ENCODE measurements at places on chromosomes 16 and 17. TPM values are rescaled to one million over a fixed set of nuclear protein-coding genes. Genes with fewer than 3 reads are reported as not detected.
A peak's percentile ranks its signal among the peaks of the same experiment; 100 is the strongest.

DNA sequence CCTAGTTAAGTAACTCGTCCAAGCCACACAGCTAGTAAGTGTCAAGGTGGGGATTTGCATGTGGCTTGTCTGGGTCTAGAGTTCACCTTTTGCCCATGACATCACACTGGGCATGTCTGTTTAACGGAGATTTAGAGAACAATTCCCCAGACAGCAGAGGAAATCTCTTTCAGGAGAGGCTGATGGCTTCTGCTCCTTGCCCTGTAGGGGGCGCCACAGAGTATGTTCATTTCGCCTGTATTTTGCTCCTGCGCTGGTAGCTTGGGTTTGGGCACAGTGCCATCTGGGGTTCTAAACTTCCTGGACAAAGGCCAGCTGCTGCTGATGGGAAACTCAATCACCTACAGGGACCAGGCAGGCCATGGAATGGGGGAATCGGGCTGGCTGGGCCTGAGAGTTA is 20.4 kb downstream of the OTOA start:
- DNase-seq, result no peak

DNA sequence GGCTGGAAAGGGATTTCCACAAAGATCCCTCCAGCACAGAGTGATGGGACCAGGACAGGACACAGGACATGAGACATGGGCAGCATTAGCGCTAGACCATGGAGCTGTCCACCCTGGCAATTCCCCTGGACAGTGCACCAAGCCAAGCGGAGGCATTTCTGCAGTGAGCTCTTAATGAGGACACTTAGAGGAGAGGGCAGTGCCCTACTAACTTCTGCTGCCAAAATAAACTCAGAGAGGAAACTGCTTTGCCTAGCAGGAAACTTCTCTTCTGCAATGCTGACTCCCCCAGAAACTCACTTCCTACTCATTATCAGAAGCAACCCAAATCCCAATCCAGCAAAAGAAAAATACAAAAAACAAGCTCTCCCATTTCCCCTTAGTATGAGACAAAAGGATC is 119.2 kb downstream of the HS3ST2 start:
- no peak for DNase-seq

GRCh38 chr17:2751491-2751890 is 2.0 kb upstream of the CCDC92B start:
- no peak for DNase-seq

GRCh38 chr16:962901-963814 is 7.6 kb downstream of the LMF1 start:
- DNase-seq, result no peak

GRCh38 chr16:87626905-87627304 is 24.6 kb downstream of the JPH3 start:
- DNase-seq, result no peak

GRCh38 chr17:54237911-54238515 is 415.3 kb downstream of the KIF2B start:
- no peak for DNase-seq

- no peak for DNase-seq
These were observed 14.1 kb downstream of the ODF4 start for GRCh38 chr17:8353736-8354135.

DNA sequence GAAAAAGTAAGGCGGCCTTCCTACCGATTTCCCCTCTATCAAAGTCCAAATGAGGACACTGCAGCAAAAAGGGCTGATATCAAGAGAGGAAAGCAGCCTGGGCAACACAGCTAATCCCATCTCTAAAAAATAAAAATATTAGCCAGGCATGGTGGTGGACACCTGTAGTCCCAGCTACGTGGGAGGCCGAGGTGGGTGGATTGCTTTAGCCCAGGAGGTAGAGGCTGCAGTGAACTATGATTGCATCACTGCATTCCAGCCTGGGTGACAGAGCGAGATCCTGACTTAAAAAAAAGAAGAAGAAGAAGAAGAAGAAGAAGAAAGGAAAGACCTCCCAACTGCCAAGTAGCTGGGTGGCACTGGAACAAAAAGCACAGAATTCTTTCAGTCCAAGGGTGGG is 14.4 kb downstream of the CACNB1 start:
- no peak for DNase-seq

GRCh38 chr16:58402796-58403195 is 10.5 kb downstream of the GINS3 start:
- DNase-seq, result no peak

GRCh38 chr17:49616601-49617131 is 41.0 kb downstream of the NXPH3 start:
- no peak for DNase-seq

GRCh38 chr17:39650121-39650579 is 13.2 kb downstream of the STARD3 start:
- no peak for DNase-seq

DNA sequence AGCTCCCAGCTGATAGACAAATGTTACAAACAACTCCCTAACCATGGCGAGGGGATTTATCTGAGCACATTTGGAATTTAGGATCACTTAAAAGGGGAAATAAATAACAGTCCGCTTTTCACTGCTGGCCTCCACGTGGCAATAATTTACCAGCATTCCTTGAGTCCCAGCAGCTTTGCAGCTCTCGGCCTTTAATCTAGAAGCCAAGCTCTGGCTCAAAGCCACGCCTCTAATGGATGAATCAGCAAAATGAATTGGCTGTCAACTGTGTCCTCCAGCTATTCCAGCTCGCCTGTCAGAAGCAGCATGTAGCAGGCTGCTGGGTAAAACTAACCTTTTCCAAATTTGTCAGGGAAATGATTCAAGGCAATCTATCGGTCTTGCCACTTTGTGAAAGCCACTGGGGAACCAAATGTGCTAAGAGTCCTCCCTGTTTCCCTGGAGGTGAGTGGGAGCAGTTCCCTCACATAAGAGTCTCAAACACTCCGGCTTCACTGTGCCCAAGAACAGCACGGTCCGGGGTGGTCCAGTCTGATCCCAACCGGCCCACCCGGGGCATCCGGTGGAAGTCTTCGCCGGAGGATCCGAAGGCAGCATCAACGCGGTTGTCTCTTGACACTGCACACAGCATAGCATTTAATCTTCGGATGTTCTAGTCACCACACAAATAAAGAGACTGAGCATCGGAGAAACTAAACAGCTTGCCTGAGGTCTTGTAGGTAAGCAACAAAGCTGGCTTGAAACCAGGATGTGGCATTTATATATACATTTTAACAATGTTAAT is 143.3 kb downstream of the PARN start:
- peak; percentile 80 for DNase-seq

DNA sequence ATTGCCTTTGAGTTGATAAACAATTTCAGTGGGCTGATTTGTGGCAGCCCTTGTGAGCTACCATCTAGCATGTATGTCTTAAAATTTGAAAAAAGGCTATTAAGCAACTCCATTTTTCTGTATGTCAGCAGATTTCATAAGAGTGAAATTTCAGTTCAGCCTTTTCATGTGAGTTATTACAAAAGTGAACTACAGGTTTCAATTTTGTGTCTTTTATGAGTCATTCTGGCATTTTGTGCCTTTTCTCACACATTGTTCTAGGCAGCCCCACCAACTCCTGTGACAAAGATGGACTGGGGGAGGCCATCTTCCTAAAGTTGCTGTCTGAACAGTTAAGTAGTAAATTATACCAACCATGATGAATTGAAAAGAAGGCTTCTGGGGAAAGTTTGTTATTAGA is 52.1 kb downstream of the USP10 start:
- DNase-seq, result no peak

DNA sequence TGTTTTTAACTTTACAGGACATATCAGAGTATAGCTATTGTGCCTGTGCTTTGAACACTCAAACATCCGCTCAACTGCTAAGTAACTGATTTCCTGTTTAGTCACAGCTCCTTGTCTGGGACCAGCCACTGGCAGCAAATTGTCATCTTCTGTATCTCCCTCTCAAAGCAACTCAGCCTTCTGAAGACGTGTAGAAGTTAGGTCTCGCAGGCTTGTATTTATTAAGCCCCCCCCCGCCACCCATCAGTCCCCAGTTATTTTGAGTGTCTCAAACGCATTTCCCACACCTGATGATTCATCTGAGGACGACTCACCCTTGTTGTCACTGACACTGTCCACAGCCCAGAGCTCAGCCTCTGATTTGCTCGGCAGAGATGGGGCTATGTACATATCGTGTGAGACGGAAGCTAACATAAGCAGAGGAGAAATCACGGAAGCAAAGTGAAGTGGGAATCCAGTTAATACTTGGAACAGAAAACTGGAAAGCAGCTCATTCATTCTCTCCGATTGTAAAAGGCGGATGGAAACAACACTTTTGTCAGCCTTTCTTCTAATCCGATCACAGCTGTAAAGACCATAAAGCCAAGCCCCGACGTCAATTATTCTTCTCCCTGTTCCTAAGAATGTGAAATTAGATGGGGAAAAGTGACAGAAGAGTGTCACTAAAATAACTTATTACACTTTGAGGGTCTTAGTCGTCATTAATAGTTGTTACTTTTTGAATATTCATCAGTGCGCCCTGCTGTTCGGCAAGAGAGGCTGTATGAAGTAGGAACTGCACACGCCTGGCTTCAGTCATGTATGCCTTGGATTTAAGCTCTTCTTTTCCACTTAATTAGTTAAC is 64.2 kb downstream of the PITPNC1 start:
- DNase-seq, result no peak

DNA sequence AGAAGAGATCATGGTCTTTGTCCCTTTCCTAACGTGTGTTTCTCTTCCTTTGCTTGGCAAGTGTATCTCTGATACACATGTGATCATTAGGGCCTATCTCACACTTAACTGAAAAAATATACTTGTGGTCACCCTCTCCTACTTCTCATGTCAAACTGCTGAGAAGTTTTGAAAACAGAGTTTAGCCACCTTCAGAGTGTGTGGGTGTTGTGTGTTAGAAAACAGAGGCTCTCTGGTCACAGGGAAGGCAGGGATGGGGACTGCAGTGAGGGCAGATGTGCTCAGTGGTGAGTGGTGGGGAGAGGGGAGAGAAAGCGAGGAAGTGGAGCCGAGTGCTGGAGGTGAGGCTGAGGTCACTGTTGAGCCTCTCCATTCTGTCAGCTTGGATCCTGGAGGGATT is 29.4 kb downstream of the GRB7 start:
- DNase-seq, result no peak

DNA sequence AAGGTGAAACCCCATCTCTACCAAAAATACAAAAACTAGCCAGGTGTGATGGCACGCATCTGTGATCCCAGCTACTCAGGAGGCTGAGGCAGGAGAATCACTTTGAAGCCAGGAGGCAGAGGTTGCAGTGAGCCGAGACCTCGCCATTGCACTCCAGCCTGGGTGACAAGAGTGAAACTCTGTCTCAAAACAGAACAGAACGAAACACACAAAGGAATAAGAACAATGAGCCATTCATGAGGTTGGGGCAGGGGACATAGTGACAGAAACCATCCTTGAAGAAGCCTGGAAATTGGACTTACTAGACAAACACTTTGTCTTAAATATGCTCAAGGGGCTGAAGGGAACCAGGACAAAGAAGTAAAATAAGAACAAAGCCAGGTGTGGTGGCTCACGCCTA is 39.4 kb downstream of the WDR45B start:
- DNase-seq, result no peak

DNA sequence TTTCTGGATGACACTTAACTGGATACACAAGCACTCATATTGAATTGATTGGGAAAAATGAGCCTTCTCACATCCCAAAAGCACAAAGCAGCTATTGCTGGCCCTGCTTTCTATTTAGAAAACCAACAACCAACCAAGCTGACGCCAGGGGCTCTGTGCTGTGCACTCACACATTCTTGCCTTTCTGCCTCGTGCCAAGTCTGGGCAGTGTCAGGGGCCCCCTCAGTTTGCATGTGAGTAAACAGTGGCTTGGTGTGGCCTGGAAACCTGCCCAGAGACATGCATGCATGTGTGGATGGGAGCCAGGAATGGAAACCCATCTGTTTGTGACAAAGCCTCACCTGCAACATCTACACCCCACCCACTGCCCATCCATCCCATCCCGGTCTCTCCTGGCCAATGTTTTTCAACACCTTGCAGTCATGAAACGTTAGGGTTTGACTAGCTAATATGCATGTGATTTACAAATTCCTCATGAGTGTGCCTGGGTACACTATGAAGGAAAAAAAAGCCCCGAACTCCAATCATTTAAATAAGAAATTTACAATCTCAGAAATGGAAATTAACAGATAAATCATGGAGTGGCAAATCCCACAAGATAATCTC is 20.4 kb downstream of the MIEF2 start:
- no peak for DNase-seq

- DNase-seq, result no peak
These were observed 29.8 kb downstream of the PRSS54 start for GRCh38 chr16:58264961-58265479.

DNA sequence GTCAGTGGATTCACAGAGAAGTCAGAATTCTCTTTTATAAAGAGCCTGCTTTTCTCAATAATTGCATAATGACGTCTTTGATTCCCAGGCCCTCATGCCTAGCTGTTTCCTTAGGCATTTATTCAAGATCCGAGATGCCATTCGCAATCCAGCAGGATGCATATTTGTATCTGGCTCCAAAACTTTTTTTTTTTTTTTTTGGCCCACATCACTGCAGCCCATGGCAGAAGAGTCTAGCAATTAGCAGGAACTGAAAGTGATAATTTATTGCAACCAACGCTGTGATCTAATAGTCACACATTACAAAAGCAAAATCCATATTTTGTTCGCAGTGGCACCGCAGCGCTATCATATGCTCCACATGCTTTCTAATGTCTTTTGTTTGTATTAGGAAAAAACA is 503.4 kb downstream of the MAF start:
- DNase-seq, result no peak

DNA sequence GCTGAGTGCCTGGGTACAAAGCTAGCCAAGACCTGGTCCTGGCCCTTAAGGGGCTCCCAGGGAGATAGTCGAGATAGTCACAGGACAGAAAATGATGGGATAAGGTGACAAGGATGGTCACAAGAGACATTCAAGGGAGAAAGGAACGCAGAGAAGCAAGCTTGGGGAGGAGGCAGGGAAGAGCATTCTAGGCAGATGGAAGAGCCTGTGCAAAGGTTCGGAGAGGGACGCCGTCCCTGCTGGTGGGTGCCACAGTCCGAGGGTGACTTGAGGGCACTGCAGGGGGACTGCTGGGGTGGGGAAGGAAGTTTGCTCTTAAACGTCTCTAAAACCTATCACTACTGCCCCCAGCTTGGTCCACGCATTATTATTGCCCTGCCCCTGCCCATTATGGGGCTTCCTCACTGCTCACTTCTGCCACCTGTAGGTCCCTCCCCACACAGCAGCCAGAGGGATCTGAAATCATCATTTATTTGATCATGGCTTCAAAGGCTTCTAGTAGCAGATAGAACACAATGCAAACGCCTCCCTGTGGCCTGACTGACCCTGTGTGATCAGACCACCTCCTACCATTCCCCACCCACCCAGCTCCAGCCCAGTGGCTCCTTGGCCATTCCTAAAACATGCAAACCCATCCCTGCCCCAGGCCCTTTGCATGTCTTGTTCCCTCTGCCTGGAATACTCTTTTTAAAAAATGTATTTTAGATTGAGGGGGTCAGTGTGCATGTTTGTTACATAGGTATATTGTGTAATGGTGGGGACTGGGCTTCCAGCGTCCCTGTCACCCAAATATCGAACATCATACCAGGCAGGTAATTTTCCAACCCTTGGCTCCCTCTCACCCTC is 60.3 kb downstream of the RMI2 start:
- DNase-seq, result no peak

The TEX19 gene
- polyA plus RNA-seq, result not detected

The CCL2 gene
- polyA plus RNA-seq, result 23.8 TPM

The SPATA22 gene
- polyA plus RNA-seq, result 0.46 TPM

The TPSD1 gene
- not detected for polyA plus RNA-seq

The CCL4L2 gene
- polyA plus RNA-seq, result 0.26 TPM

The DHRS7C gene
- polyA plus RNA-seq, result not detected

The PRSS53 gene
- 1.4 TPM for polyA plus RNA-seq

The CRYM gene
- polyA plus RNA-seq, result 8.5 TPM

The CHAD gene
- 3.0 TPM for polyA plus RNA-seq

The KIF18B gene
- polyA plus RNA-seq, result 11.6 TPM
